AG10803 (cell line): ENCODE measurements at places on chromosomes 2 and 18.

DNA sequence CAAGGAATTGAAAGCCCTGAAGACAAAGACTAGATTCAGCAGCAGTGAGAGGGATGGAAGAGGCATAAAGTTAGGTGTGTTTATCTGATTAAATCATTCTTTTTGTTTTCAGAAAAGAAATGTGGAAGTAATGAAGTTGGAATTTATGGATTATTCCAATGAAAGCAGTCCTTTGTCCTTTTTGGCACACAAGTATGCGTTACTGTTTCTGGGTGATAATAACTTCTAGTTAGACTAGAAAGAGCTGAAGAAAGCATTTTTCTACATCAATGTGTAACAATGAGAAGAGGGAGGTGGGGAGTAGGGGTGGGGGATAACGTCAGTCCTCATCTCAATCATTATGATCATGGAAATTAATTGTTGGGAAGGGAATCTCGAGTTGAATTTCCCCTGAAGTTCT is 53.0 kb downstream of the AQP4 start:
- no peak for DNase-seq

GRCh38 chr2:75959724-75960471 is 249.2 kb upstream of the GCFC2 start:
- DNase-seq: no peak

- no peak for DNase-seq
These were observed 102.5 kb downstream of the RBM43 start for GRCh38 chr2:151159109-151159662.

DNA sequence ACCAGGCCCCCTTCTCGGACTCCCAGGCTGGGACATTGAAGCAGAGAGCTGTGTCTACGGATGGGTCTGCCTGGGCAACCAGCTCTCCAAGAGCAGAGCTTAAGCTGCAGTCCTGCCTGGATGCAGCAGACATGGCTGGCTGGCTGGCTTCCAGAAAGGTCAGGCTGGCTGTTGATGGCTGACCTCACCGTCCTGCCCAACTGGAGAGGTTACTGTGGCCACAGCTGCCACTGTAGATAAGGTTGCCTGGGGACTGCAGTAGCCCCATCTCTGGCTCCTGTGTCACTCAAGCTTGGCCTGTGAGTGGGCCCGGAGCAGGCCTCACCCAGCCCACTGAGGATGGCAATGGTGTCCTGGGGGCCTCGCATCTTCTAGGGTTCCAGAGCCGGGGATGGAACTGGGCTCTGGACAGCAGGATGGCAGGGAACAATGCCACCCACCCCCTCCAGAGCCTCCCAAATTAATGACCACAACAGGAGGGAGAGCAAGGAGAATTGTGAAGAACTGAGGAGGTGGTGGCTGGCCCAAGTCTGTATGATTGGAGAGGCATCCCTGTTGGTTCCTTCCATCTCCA is 37.0 kb upstream of the FOSL2 start:
- DNase-seq: no peak

DNA sequence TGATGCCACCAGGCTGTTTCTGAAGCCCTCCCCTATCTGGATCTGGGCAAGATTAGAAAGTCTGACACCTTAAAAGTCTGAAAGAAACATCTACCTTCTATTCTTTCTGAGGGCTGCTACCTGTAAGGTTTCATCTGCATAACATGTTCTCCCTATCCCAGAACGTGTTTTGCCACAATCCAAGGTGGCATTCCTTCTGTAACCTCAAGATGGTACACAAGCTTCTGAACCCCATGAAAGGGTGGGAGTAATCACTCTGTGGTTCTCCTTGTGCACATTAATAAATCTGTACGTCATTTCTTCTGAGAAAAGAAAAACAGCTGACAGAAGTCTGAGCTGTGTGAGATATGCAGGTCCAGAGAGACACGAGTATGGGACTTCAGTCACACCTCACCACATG is 41.8 kb upstream of the MSH6 start:
- DNase-seq: no peak

DNA sequence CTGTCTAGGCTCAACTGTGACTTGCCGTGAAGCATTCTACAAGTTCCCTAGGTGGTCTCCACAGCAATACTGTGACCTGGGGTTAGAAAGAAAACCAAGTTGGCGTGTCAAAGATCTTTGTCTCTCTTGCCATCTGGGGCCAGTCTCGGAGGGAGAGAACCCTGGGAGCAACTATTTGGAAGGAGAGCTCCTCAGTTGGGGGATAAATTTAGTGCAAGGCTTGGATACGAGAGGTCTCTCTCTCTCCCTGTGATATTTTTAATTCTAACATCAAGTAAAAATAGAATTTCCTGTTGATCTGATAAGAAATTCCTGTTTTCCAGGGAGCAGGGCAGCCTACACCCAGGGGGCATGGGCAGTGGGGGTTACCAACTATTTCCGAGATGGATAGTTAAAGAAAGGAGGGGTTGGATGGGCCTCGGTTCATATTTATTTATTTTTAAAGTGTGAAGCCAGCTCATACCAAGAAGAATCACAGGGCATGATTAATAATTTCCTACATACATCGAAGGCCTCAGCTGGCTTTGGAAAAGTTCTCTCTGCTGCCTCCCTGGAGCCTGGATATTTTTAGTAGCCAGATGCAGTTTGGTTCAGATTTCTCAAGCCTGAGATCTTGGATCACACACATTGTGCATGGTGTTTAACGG is 62.8 kb downstream of the EHD3 start:
- DNase-seq: no peak

DNA sequence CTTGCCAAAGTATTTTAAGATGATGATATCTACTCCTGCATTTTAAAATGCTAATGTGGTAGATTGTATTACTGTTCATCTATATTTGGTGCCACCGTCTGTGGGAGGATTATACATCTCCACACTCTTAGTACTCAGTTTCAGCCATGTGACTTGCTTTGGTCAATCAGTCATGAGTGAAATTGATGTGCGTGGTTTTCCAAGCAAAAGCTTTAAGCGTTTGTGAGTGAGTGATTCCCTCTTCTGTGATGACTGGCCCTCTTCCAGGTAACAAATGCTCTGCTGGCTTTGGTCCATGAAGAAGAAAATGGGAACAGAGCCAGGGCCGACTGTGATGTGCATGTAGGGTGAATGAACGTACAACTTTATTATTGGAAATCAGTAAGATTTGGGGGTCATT is 330.4 kb downstream of the LPIN1 start:
- no peak for DNase-seq

DNA sequence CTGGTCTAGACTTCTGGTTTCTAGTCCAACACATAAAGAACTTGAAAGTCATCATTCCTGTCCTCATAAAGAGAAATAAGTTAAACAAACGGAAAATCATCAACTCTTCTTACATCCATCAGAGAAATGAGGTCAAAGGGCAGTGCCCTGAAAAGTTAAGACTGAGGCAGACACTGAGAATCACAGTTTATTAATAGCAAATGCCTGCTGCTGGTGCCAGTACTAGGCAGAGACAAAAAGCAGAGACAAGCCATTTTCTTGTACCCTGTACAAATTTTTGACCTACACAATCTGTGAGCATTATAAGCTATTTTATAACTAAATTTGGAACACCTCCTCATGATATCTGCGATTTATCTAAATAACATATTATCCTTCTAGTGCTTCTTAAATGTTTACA is 36.8 kb downstream of the ATF2 start:
- no peak for DNase-seq
